ENCODE measurements at places on chromosomes 11 and 22.

GRCh38 chr11:35780951-35781860 lies 118.6 kb downstream of the TRIM44 start:
- DNase-seq: peak; percentile 82

GRCh38 chr22:23815541-23816155 lies 23.2 kb downstream of the DERL3 start:
- peak; percentile 29 for DNase-seq

GRCh38 chr22:38567531-38568285 lies 2.3 kb downstream of the DMC1 start:
- peak; percentile 53 for DNase-seq

DNA sequence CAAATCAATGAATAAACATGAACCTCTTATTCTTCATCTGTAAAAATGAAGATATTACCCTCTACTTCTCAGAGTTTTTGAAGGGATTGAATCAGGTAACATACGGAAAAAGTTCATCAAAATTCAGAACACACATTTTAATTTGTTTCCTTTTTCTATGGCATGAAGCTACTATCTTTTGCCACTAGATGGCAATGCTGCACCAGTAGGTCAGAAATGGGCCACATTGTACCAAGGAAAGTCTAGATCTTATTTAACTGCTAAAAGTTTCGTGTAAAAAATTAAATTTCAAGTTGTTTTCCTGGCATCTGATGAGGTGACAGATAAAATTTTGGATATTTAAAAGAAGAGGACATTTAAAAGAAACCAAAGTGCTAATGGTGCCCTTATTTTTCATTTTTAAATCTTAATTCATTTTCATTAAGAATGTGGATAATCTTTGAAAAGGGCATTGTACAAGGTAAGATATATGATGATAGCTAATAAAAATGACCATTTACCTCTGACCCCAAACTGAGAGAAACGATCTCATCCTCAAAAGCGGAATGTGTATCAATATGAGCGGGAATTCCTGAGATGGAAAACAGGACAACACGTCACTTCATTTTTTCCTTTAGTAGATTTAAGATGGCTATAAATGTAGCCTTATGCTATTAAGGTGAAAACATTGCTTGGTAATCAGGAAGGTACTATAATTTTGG lies 16.1 kb downstream of the ALKBH8 start:
- peak; percentile 48 for DNase-seq

DNA sequence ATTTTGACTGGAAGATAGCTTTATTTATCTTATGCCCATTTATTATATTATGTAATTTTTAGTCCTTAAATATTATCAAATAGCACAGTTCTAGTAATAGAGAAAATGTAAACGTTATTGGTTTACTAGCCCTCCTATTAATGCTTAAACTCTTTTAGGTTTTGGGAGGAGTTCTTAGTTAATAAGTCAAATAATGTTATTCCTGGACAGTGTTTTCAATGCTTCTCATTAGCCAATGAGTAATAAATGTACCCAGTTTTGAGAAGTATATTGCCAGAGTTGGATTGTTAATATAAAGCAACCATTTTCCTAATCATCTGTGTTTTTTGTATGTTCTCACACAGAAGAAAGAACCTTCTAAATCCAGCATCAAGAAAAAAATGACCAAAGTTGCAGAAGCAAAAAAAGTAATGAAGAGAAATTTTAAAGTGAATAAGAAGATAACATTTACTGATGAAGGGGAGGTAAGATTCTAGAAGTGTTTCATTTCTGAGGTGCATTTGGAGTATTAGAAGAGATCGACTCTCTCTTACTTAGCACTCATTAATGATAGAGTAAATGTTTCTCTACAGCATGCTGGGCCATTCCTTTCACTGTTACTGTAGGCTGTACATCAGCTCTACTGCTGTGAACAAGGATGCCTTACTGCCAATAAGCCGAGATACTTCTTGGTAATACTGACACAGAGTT lies 173.4 kb downstream of the DDX10 start:
- no peak for DNase-seq

DNA sequence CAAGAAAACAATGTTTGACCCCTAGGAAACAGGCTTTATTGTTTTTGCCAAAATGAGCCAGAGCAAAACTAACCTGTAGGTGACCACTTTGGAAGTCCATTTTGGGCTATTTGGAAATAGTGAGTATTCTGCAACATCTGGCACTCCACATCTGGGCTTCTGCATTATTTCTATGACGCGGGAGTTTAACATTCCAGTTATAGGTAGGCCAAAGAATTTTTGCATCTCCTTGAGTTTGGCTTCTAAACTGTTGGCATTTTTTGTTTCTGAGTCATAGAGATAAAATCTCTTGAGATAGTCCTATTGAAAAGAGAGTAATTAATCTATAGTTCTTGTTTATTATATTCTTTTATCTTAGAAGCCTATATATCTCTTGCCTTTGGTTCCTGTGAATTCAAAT lies 2.9 kb downstream of the MMP7 start:
- DNase-seq: peak; percentile 37

GRCh38 chr11:74636630-74637184 lies 44.3 kb downstream of the POLD3 start:
- peak; percentile 87 for DNase-seq

DNA sequence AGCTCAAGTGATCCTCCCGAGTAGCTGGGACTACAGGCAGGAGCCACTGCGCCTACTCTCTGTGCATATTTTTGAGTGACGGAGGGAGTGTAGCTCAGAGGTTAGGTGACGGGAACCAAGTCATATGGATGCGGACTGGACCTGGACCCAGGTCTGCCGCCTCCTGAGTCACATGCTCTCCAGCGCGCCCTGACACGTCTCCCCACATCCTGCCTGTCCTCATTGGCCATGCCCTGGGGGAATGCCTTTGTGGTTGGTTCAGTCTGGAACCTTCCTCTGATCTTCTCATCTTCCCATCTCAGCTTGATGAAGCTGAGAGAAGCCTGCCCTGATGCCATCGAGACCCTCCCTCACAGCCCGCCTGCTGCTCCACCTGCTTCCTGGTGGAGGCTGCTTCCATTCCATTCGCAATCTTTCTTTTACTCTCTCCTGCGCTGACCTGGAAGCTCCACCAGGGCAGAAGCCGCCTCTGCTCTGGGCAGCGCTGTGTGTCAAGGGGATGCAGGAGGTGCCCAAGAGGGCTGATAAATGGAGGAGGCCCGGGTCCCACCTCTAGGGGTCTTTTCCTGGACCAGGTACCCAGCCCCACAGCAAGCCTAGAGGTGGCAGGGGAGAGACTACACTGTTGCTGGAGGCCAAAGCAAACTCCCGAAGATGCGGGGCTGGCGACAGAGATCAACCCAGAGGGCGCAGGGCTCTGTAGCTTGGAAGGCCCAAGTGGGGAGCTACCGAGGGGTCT lies 13.9 kb upstream of the BAIAP2L2 start:
- DNase-seq: no peak

GRCh38 chr11:99234534-99234933 lies 213.8 kb downstream of the CNTN5 start:
- no peak for DNase-seq

GRCh38 chr11:23574149-23574548 lies 713.9 kb upstream of the CCDC179 start:
- no peak for DNase-seq

- no peak for DNase-seq
These were observed 3.5 kb upstream of the TSPO start for GRCh38 chr22:43147821-43148220.

GRCh38 chr11:128928400-128928799 lies 14.3 kb downstream of the TP53AIP1 start:
- DNase-seq: no peak

DNA sequence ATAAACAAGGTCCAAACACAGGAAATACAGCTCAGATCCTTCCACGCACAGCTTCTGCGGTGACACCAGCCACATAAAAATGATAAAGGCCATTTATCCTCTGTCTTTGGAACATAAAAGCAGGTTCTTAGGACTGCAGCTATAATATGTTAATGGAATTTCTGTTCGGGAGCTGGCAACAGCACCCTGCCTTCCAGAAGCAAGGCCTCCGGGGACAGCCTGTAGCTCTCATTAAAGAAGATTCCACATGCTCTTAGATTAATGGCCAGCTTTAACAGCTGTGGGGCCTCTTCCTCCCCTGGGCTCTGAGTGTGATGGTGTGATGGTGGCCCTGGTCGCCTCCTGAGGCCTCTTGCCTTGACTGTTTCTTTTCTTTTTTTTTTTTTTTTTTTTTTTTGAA lies 137.3 kb downstream of the CACNA1I start:
- DNase-seq: no peak

DNA sequence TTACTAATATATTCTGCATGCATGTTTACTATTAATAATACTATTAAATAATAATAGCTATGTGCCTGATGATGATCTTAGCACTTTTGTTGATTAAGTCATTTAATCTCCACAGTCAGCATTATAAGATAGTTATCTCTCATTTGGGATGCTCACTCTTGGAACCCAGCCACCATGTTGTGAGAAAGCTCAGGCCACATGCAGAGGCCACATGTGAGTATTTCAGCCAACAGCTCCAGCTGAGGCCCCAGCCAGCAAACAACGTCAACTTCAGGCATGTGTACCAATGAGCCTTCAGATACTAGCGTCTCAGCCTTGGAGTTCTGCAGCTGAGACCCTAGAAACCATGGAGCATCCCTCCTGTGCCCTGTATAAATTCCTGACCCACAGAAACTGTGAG lies 798.1 kb upstream of the LRRC4C start:
- DNase-seq: no peak

GRCh38 chr11:76889411-76889975 lies 28.8 kb downstream of the ACER3 start:
- no peak for DNase-seq

DNA sequence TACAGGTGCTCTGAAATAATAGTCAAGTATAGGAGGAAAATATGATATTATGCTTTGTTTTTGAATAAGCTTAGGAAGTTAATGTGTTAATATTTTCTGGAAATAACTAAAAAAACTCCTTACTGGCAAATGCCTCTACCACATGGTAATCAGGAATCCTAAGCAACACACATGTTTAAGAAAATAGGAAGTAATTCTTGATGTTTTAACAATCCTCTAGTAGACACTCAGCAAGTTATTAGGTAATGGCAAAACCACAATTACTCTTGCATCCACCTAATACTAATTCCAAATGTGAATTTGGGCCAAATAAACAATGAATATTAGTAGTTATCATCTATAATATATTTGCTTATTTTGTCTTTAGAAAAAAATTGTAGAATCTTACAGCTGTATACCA lies 53.6 kb downstream of the SLC35F2 start:
- DNase-seq: no peak

GRCh38 chr22:20180640-20181039 lies 29.8 kb upstream of the CCDC188 start:
- DNase-seq: no peak

- no peak for DNase-seq
These were observed 10.8 kb downstream of the IGLL1 start for GRCh38 chr22:23569291-23569690.

GRCh38 chr11:35033011-35033410 lies 106.0 kb upstream of the CD44 start:
- no peak for DNase-seq

- DNase-seq: no peak
These were observed 2.1 kb downstream of the CDC42BPG start for GRCh38 chr11:64842366-64842759.

- no peak for DNase-seq
These were observed 96.5 kb upstream of the APOA1 start for GRCh38 chr11:116933961-116934360.

DNA sequence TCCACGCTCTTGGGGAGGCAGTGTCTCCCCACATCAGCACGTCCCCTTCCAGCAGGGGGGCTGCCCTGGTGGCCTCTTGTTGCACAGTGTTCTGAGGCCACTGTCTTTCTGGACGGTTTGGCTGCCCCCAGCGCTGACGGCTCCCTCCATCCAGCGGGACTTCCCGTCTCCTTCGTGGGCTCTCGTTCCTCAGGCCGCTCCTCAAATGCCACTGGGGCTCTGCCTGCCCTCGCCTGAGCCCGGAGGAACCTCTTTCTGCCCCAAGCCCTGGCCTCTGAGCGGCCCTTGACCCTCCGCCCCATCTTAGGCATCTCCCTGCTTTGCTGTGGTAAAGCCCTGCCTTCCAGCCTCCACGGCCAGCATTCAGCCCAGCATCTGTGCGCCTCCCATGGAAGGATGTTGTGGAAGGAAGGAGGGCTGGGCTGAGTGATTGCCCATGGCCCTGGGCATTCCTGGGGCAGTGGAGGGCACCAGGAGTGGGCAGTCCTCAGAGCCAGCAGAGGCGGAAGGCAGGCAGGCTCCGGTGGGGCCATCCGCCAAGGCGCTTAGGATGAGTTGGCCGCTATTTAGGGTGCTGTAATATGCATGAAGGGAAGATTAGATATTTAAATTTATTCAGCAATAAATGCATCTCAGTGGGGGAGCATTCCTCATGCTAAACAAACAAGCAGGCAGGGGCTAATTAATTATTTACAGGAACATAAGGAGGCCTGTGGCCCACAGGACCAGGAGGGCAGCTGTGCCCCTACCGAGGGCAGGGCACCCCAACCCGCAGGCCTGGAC lies 17.8 kb downstream of the OTUB1 start:
- peak; percentile 32 for DNase-seq

DNA sequence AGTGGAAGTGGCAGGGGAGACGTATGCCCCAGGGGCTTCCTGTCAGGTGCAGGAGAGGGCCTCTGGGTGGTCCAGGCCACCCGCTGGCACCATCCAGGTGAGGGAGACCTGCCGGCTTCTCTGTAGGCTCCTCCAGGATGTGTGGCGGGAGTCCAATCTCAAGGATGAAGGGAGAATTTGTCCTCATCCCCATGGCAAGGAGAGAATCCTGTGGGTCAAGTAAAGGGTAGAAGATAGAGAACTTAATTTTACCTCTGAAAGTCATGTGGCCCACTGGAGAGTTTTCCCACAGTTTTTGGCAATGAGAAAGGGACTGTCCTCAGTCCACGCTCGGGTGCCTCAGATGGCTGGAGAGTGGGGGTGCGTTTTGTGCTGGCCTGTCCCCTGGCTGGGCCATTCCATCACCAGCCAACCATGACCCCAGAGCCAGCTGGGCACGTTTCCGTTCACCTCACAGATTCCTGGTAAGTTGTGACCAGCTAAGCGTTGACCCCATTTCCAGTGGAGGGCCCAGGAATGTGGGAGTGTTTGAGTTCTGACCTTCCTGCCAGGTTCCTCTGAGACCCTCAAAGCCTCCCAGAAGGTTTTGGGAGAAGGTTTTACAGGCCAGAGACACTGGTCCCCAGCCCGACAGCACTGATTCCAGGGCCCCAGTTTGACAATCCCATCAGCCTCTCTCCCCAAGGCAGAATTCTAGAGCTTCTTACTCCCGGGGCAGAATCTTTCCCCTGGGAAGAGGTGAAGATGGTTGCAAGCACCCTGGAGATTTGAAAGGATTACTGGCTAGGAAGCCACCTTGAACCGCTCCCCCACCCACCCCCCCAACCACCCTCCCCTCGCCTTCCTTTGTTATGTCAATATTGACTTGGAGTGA lies 2.6 kb downstream of the OVOL1 start:
- DNase-seq: no peak

DNA sequence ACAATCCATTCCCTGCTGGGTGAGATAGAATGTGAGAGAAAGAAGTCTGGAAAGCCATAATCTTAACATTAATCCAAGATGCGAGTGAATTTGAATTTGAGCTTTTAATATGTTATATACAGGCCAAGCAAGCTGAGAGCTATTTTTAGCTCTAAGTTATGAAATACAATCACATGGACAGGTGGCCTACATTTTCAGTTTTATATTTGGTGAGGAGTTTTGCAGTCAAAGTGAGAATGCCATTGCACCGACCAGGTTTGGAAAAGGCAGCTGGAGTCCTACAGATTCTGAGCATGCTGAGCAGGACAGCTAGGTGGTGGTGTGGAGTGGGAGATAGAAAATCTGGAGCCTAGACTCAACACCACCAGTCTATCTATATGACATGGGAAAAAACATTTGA lies 12.0 kb downstream of the OR5B21 start:
- DNase-seq: no peak

- no peak for DNase-seq
These were observed 370.4 kb downstream of the FAT3 start for GRCh38 chr11:92595052-92595451.

GRCh38 chr11:62688491-62688890 lies 839 bp downstream of the LRRN4CL start:
- DNase-seq: no peak
